NB4 (cell line): ENCODE measurements at places on chromosomes 3 and 15.

- no peak for DNase-seq
Observed at GRCh38 chr3:157753787-157754136, 250.5 kb upstream of the VEPH1 start.

DNA sequence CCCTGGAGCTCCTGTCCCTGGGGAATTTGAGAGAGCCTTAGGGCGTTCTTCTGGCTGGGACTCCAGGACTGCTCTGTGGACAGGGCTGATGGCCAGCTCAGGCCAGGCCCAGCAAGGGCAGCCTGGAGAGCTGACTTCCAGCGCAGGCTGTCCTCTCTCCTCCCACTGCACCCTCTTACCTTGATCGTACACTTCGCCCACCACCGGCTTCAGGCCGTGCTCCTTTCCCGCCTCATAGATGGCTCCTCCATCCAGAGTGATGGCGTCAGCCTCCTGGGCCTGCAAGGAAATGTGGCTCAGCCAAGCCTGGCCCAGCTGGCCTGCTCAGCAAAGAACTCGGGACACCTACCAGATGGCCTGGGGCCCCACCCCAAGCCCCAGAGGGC is 3.1 kb downstream of the MELTF start:
- no peak for DNase-seq

GRCh38 chr3:128285042-128285966 is 132.0 kb downstream of the EEFSEC start:
- DNase-seq, result no peak

DNA sequence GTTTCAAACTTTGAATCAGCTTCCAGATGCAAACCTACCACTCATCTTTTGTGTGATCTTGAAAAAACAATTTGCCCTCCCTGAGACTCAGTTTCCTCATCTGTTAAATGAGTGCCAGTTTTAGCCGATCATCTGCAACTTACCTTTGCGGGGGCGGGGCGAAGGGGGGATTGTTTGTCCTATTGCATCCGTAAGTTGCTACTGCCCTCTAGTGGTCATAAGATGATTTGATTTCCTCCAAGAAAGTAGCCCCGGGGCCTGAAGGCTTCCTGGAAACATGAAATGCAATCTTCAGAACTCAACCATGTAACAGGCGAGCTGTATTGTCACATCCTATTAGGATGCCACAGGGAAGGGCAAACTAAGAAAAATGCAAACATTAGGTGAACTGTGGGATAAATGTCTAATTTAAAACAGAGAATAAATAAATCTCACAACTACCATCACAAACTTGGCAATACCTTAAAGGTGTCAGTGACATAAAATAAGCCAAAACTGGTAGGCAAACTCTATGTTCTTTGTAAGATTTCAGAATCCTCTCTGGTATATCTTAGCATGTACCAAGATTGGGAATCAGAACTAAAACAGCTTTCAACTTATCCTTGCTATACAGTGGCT is 63.5 kb upstream of the CLDN18 start:
- peak; percentile 72 for DNase-seq

DNA sequence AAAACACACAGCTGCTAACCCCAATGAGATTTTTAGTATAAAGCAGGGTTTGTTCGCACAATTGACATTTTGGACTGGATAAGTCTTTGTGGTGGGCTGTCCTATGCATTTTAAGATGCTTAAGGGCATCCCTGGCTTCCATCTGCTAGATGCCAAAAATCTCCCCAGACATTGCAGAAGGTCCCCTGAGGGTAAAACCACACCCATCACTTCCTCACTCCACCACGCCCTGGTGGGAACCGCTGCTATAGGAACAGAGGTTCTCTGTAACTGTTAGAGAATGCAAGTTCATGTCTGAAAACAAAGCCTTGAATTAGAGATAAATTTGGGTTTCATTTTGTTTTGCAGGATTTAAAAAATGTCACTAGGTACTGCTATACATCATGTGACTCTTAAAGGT is 67.7 kb downstream of the ARHGEF26 start:
- peak; percentile 38 for DNase-seq

DNA sequence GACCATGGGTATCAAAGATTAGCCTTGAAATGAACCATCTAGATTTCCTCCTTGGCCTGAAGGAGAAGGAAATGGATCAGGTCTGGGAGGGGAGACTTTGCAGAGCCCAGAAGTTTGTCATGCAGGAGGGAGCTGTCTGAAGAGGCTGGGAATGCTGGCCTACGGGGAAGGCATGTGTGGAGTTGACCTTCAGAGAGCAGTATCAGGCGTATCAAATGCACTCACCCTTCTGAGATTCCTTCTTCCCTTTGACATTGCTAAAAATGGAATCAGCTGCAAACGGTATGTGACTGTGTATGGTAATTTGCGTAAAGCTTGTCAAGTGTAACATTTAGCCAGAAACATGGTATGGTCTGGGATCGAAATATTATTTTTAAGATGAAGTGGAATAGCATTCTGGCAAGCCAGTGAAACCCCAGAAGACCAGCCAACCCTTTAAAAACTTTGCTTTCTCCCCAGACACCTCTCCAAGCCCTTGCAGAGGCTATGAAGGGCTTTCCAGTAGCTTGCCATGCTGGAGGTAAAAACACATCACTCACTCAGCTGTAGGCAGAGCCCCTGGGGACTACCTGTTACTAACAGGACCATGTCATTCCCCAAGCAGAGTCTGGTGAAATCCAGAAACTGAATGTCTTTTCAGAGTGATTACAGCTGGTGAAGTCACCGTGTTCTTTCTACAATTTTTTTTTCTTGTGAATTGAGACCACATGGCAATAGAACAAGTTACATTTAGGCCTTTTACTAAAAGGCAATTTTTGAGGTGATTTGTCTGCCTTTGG is 174.7 kb upstream of the SLC24A5 start:
- no peak for DNase-seq

GRCh38 chr3:66803206-66803605 is 194.9 kb upstream of the KBTBD8 start:
- no peak for DNase-seq

DNA sequence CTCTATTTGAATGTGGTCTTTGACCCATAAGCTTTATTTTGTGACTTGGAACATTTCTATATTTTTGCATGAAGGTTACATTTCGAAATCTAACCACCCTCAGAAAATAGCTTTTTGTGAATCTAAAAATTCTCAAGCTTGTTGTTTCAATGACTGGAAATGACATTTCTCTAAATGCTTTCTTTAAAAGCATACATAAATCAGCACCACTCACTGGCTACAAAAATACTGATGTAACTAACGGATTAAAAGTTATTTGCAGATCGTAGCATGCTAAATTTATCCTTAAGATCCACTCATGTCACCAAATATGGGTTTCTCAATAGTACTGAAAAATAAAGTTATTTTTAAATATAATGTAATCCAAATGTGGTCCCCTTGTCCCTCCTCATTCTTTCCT is 55.2 kb upstream of the ACAN start:
- DNase-seq, result no peak

- DNase-seq, result peak; percentile 45
Observed at GRCh38 chr3:66638717-66639116, 137.9 kb upstream of the LRIG1 start.

DNA sequence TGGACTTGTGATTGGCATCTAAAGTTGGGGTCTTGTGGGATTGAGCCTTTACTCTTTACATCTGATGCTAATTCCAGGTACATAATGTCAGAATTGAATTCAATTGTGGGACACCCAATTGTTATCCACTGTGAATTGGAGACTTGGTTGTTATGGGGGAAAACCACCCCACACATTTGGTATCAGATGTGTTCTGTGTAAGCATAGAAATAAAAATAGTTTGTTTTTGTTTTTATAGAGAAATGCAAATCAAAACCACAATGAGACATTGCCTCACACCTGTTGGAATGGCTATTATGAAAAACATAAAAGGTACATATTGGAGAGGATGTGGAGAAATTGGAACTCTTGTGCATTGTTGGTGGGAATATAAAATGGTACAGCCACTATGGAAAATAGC is 58.5 kb downstream of the CPA3 start:
- DNase-seq, result no peak

GRCh38 chr3:39180183-39180545 is 12.2 kb downstream of the XIRP1 start:
- DNase-seq, result no peak

- no peak for DNase-seq
Observed at GRCh38 chr3:42732829-42733459, 30.3 kb upstream of the HHATL start.

DNA sequence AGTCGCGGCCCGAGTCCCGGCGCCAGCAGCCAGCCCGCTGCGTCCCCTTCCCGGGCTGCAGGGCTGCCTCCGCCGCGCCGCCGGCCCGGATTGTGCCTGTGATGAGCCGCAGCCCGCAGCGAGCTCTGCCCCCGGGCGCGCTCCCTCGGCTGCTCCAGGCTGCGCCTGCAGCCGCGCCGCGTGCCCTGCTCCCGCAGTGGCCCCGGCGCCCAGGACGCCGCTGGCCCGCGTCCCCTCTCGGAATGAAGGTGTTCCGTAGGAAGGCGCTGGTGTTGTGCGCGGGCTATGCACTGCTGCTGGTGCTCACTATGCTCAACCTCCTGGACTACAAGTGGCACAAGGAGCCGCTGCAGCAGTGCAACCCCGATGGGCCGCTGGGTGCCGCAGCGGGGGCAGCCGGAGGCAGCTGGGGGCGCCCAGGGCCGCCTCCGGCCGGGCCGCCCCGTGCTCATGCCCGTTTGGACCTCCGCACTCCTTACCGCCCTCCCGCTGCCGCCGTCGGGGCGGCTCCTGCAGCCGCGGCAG is 1.2 kb downstream of the CHST2 start:
- DNase-seq, result peak; percentile 67

DNA sequence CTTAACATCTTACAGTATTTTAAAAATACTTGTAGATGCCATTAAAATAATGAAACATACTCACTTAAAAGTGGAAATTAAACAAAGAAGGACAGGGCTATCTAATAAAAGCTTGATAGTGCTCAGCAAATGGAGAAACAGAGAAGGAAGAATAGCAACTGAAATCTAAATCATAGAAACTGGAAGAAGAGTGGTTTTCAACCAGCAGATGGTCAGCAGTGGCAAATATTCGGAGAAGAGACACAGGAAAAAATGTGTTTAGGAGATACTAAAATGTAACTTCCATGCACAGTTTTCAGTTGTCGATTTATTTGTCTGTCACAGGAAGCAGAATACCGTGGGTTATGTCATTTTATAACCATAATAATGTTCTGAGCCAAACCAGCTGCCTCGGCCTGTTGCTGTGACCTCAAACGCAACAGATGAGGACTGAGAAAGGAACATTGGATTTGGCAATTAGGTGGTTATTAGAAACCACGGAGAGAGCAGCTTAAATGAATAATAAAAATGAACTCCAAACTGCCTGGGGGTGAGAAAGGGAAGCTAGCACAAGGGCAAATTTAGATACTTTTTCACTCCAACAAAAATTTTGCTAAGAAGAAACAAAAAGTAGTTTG is 246.6 kb upstream of the KCNMB2 start:
- no peak for DNase-seq

GRCh38 chr3:101240719-101241399 is 79.5 kb downstream of the IMPG2 start:
- no peak for DNase-seq

- no peak for DNase-seq
Observed at GRCh38 chr3:121951291-121951919, 57.2 kb downstream of the SLC15A2 start.

- DNase-seq, result no peak
Observed at GRCh38 chr3:118813472-118813871, 221.2 kb downstream of the IGSF11 start.

DNA sequence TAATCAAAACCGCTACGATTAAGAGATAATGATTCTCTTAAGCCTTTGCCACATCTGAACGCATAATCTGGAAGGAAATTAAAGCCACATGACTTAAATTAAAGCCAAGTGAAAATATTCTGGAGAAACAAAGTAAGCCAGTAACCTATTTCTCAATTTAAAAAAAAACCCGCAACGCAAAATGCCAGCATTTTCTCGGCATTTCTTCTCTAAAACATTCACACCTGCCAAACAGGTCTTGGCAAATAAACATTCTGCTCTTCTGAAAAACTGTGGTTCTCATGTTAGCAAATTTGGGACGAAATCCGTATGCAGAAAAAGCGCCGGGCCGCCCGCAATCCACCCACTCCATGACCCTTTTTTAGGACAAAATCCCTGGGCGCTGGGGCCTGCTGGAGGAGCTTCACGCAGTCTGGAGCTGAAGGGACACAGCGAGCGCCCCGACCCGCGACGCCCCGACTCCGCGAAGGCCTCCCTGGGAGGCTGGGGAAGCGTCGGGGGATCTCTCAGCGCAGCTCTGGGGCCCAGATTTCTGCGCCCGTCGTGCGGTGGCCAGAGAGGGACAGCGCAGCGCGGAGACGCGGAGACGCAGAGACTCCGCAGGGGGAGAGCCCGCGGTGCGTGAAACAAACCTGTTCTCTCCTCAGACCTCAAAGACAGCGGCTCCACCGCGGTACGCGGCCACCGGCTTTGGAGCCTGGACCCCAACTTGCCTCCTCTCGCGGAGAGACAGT is 471 bp downstream of the NKIRAS1 start:
- no peak for DNase-seq

GRCh38 chr3:122784436-122784835 is 9.2 kb downstream of the HSPBAP1 start:
- DNase-seq, result no peak

- DNase-seq, result no peak
Observed at GRCh38 chr15:56608993-56609392, 124.3 kb downstream of the ZNF280D start.

GRCh38 chr15:35319354-35319753 is 226.6 kb downstream of the DPH6 start:
- no peak for DNase-seq

- peak; percentile 49 for DNase-seq
Observed at GRCh38 chr3:150450916-150451315, 42.8 kb downstream of the TSC22D2 start.

DNA sequence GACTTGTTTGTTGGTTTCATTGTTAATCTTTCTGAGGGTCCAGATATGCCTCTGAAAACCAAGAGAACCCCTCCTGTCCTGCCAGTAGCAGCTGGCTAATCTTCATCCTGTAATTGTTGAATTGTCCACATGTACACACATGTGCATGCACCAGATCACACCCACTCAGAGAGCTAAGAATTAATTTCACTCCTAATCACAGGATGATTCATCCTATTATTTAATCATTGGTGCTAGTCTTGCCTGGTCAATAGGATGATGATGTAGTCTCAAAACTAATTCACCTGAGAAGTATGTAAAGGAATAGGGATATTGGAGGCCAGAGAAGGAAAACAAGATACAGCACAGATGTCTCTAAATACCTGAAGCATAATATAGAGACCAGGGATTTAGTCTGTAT is 7.8 kb upstream of the AHSG start:
- DNase-seq, result no peak

DNA sequence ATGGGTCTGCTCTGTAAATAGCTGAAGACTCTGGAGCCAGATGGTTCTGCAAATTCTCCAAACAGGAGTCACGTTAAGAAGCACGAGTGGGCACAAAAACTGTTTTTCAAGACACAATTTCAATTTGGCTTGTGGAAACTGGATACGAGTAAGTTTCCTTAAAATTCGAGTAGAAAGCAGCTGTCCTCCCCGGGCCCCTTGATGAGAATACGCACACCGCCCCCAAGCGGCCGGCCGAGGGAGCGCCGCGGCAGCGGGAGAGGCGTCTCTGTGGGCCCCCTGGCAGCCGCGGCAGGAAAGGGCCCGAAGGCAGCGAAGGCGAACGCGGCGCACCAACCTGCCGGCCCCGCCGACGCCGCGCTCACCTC is 778 bp upstream of the THBS1 start:
- peak; percentile 86 for DNase-seq

GRCh38 chr3:83843716-83844115 is 1115.1 kb upstream of the CADM2 start:
- DNase-seq, result no peak

- no peak for DNase-seq
Observed at GRCh38 chr15:88681610-88682221, 42.9 kb downstream of the ISG20 start.
